ENCODE measurements at places on chromosomes 5 and 9. TPM values are rescaled to one million over a fixed set of nuclear protein-coding genes. Genes with fewer than 3 reads are reported as not detected.

DNA sequence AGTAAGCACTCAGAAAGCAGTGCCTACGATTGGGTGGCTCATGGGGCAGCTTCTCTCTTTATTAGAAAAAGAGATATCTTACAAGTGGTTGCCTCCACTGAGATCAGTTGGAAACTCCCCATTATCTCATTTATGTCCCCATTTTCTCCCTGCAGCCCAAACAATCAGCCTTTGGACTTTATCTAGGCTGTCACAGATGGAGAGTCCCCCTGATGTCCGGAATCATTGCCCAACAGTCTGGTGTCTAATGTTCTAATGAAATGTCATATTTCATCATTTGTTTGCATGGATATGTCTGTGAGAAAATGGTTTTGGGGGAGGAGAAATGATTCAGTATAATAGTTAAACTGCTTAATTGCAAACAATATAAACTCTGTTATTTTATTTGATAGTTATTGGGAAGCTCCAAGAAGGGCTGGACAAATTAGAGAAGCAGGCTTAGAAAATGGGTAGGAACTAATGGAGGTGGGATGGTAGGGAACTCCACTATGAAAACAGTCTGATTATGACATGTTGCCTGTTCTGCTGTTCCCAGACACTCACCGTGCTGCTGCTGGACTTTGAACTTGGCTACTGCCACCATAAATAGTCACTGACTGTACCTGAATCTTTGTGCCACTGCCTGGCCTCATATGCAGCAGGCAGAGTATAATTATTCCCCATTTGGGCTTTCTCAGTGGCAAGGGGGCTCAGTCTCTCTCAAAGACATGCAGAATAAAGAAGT lies 38.3 kb upstream of the SMAD5 start:
- no peak for DNase-seq

The CD274 gene
- total RNA-seq: 24.6 TPM

The DND1 gene
- total RNA-seq: 3.7 TPM

The INSL4 gene
- not detected for total RNA-seq

DNA sequence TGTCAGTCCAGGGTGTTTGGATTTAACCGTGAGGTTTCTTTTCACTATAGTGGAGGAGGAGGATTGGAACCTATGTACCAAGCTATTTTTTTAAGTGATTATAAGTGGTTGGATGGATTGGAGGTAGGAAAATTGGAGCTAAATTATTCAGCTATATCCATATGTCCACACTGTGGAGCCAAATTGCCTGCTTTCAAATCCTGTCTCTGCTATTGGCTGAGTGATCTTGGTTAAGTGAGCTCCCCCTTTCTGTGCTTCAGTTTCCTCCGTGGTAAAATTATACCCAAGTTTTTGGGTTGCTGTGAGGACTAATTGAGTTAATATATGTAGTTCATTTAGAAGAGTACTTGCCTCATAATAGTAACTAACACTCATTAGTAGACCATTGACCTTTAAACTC lies 2.5 kb downstream of the CENPP start:
- no peak for DNase-seq

DNA sequence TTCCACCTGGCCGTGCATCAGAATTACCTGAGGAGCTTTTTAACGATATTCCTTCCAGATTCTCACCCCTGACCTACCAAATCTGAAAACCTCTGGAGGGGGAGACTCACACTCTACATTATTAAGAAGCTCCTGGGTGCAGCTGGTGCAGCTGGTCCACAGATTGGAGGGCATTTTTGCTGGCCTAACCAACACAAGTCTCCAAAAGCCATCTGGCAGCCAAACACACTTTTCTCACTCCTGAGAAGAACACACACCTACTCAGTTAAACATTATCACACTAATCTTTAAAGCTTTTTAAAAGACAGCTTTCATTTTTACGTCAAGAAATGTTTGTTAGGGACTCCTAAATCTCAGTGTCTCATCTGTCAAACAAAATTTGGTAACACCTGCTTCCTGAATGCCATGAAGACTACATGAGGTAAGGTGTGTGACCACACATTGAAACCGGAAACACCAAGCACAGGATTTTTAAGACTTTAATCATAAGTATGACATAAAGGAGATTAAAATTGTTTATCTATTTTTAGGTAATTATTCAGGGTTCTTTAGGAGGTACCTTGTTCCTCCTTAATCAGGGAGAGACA lies 14.2 kb upstream of the PTPN3 start:
- no peak for DNase-seq

GRCh38 chr5:56346741-56347535 lies 113.8 kb upstream of the ANKRD55 start:
- DNase-seq: no peak

- DNase-seq: no peak
Measured at GRCh38 chr5:98938464-98938863, 9.7 kb upstream of the CHD1 start.

- no peak for DNase-seq
Measured at GRCh38 chr9:35152926-35153325, 8.9 kb upstream of the UNC13B start.

GRCh38 chr5:135458921-135459331 lies 6.8 kb upstream of the TIFAB start:
- DNase-seq: no peak

DNA sequence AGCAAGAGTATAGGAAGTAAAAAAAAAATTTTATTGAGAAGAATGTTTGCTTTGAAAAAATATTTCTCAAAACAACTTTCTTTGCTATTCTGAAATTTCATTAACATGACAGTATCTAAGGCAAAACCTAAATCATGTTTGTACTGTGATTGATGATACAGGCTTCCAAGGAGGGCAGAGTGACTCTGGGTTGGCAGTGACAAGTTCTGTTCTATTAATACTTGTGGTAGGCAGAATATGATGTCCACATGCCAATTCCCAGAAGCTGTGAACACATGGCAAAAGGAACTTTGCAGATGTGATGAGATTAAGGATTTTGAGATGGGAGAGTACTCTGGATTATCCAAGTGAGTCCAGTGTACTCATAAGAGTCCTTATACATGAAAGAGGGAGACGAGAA lies 16.6 kb downstream of the CCDC125 start:
- no peak for DNase-seq

The SCGB3A1 gene
- 1.1 TPM for total RNA-seq

DNA sequence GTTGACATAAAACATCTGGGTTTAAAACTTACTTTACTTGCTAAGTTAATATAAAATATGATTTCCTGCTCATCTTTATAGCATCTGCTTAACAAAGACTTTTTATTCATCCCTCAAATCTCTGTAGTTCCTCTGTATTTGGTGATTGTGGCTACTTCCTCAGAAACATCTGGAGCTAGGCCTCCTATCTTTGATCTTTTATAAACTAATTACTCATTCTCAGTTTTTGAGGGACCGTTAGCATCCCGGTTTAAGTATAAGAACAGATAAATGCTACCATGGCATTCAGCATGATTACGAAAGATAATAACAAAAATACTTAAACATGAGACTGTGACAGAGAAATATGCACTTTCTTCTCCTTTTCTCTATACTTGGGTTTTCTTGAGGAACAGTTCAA lies 85.3 kb downstream of the SLC38A9 start:
- DNase-seq: no peak

The TXNDC8 gene
- not detected for total RNA-seq

DNA sequence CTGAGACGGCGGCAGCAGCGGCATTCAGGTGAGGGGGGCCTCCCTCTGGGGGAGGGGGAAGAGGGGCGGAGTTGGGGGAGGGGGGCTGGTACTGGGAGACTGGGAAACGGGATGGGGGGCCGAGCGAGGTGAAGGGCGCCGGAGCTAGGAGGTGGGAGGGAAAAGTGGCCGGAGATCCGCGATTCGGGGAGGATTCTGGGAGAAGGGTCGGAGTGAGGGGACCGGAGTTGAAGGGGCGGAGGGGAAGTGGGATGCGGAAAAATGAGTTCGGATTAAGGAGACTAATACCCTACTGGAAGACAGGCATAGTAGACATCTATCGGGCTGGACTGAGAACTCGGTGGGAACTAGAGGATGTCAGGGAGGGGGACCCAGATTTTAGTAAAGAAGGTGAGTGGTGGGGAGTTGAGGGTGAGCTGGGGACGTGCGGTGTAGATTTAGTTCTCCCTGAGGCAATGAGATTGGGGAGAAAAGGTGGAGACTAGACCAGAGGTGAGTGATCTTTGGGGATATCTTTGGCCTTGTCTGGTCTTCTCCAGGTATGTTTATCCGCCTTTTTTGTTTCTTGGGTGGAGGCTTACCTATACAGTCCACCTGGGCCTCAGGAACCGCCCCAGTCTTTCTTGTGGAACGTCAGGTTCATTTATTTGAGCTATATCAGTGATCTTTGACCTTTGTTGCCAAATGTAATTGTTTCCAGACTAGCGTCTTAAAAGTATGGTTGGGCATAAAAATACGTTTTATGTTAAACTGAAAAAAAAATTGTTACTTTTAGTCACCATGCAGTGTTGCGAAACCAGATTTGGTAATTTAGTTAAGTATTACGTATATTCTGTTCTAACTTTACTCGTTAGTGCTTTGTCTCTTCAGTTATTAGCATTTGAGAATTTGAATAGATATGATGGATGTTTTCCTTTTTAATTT lies 632 bp downstream of the UBAP1 start:
- no peak for DNase-seq

GRCh38 chr9:18216376-18216775 lies 257.6 kb upstream of the ADAMTSL1 start:
- no peak for DNase-seq

DNA sequence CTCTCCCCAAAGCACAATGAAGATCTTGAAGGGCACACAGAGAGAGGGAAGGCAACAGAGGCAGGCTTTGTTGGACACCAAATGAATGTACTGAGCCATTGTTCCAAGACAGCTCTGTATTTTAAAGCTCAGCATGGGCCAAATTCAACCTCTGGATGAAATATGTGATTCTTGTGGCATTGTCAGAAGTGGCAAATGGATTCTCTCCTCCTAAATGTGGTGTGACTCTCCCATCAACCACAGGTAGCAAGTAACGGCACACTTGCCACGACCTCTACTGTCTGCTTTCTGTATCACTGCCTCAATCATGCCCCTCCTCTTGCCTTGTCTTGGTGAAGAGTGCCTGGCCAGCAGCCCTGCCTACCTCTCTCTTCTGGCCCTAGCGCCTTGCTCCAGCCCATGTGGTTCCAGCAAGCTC lies 6.1 kb upstream of the MOB3B start:
- no peak for DNase-seq

DNA sequence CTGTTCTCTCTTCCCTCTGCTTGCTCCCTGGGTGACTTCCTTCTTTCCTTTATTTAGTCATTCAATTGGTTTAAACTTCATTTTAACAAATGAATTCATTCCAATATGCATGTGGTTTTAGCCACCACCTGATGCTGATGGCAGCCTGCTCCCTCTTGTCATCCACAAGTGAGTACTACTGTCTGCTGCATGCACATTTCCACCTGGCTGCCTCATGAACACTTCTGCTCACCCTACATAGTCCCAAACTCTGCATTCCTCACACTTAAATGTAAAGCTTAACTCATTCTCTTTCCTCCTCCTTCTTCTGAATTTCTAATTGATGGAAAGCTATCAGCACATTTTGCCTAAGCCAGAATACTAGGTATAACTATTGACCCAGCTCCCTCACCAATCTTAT lies 184.7 kb upstream of the ZNF462 start:
- no peak for DNase-seq

GRCh38 chr9:96245399-96245798 lies 56.6 kb downstream of the HSD17B3 start:
- DNase-seq: peak; percentile 12

The PCDHGA8 gene
- total RNA-seq: not detected

DNA sequence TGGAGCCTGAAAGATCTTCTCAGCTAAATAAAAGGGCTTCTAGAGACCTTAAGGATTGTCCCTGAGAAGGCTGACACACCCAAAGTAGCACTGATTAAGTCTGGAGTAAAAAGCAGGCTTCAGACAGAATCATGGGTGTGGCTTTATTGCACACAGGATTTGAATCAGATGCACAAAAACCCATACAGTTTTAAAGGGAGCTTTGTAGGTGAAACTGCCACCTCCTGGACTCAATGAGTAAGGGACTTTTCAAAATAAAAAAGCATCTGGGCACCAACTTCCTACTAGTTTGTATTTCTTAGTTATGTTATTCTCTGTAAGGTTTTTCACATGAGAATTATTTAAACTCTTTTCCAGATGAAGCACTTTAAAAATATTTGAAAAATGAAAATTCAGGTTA lies 129.4 kb downstream of the EDIL3 start:
- DNase-seq: no peak

The ARHGAP26 gene
- 10.2 TPM for total RNA-seq

- peak; percentile 35 for DNase-seq
Measured at GRCh38 chr9:124045076-124045829, 33.7 kb downstream of the LHX2 start.

GRCh38 chr9:8715788-8716187 lies 916.2 kb upstream of the DMAC1 start:
- no peak for DNase-seq

Measured in activated naive CD8-positive, alpha-beta T cell treated with anti-CD3 and anti-CD28 coated beads for 36 hours (primary cell).